Prostate gland (tissue), 2 donors: ENCODE measurements at places on chromosomes 5 and 9.

GRCh38 chr9:70060148-70060882, 16.7 kb downstream of the MAMDC2 start:
- DNase-seq: no peak

DNA sequence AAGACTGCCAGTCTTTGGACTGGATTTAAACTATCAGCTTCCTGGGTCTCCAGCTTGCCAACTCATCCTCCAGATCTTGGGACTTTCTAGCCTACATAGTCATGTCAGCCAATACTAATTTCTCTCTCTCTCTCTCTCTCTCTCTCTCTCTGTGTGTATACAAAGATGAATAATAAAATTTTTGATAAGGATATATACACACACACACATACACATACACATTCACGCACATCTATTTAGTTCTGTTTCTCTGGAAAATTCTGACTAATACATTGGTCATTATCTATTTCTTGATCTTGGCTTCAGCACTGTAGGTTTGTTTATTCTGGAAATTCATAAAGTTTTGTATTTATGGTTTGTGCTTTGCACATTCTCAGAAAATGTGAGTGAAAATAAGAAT, 1606.2 kb upstream of the NUDT12 start:
- no peak for DNase-seq

GRCh38 chr9:134887219-134887618, 6.6 kb downstream of the FCN2 start:
- DNase-seq: no peak

DNA sequence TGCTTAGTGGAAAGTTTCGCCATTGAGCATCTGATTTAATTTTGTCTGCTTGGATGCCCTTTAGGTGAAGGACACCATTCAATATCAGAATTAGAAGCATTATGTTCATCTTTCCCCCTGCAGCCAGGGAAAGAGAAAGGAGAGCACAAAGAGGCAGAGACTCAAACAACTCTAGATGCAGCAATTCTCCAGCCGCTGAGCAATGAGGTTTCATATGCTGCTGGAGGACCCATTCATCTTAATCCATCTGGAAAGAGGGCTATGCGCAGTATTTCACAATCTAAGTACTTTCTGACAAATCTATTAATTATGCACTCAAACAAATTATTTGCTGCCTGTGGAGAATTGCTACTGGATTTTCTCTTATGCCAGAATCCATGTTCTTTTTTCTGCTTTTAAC, 527.0 kb upstream of the TUSC1 start:
- DNase-seq: no peak

GRCh38 chr9:84845956-84846900, 176.7 kb downstream of the NTRK2 start:
- no peak for DNase-seq

DNA sequence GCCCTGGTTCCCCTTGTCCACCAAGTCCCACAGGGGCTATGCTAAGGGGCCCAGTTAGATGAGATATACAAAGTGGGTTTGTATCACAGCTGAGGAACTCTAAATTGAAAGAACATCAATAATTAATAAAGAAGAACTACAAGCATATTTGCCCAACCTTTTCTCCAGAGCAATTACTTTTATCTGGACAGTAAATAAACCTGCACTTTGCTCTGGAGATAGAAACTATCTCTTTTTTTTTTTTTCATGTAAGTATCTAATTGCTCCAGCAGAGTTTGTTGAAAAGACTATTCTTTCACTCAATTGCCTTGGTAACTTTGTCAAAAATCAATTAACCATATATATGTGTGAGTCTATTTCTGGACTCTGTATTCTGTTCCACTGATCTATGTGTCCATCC, 6.0 kb upstream of the CDKN2AIPNL start:
- DNase-seq: no peak

DNA sequence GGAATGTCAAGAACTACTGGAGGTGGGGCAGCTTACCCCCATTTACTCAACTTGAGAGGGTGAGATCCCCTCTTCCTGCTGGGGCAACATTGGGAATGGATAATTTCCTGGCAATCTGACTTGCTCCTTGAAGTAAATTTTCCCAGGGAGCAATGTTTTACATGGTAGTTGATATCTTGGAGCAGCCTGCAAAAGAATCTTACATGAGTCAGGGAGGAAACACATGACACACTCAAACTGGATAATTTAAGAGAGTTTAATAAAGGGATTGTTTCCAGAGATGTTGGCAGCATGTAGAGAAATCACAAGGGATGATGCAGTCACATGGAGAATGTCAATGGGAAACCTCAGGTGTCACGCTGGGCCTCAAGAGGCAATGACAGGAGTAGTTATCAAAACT, 212.5 kb downstream of the GAS1 start:
- no peak for DNase-seq

- DNase-seq: no peak
These were observed 25.6 kb downstream of the PDE8B start for GRCh38 chr5:77235846-77236721.

- no peak for DNase-seq
These were observed 46.3 kb downstream of the NNT start for GRCh38 chr5:43649256-43649655.

- no peak for DNase-seq
These were observed 50.2 kb upstream of the SLC44A1 start for GRCh38 chr9:105194234-105194633.

DNA sequence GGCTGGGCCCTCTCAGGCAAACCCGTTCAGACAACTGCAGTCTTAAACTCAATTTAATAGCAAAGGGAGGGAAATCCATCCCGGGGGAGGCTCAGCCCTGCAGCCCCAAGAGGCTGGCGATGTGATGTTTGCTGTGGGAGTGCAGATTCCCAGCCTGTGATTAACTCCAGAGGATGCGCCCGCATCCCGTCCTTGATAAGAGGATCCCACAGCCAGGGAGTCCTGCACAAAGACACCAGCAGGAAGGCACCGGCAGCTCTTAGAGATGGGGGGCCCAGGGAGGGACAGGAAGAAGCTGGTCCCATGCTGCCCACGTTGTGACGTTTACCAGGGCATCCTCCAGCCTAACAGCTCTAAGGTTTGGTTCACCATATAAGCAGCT, 64.7 kb downstream of the MRPL36 start:
- DNase-seq: no peak

DNA sequence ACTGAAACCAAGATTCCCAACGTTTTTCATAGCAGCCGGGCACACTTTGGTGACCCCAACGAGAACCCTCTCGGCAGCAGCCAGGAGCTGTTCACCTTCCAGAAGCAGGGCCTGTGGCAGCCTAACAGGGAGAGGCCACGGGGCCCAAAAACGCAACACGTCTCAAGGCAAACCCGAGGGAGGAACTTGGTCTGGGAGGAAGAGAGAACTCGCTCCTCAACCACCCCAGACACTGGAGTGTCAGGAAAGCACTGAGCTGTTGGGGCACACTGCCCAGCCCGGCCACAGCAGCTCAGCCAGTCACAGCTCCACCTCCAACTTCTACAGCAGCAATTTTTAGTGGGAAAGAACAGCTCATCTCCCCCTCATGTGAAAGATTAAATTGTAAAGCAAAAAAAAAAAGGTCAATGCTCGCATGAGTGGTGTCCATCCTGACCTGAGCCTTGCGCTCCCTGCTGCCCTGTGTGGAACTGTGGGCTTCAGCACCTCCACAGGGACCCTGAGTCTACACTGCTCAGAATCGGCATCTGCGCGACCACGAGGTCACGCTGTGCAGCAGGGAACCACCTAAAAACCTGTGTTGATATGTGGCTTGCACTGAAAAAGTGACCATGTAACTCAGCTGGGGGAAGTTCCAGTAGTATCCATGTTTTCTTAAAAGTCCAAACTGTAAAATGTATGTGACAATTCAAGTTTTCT, 55.0 kb downstream of the IPPK start:
- no peak for DNase-seq

GRCh38 chr5:104305602-104306001, 743.0 kb upstream of the NUDT12 start:
- DNase-seq: no peak

- no peak for DNase-seq
These were observed 400.0 kb downstream of the DEPDC1B start for GRCh38 chr5:60299944-60300343.

DNA sequence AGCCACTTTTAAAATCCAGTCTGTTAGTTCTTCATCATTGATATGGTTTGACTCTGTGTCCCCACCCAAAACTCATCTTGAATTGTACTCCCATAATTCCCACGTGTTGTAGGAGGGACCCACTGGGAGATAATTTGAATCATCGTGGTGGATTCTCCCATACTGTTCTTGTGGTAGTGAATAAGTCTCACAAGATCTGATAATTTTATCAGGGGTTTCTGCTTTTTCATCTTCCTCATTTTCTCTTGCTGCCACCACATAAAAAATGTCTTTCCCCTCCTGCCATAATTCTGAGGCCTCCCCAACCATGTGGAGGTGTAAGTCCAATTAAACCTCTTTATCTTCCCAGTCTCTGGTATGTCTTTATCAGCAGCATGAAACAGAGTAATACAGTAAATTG, 26.9 kb upstream of the SH3TC2 start:
- no peak for DNase-seq

- no peak for DNase-seq
These were observed 74.7 kb downstream of the PTTG1 start for GRCh38 chr5:160496334-160496733.

GRCh38 chr5:160260006-160260775, 30.9 kb downstream of the FABP6 start:
- no peak for DNase-seq

GRCh38 chr5:167155387-167156005, 1135.9 kb upstream of the WWC1 start:
- no peak for DNase-seq

GRCh38 chr9:116701940-116702642, 15.0 kb downstream of the TRIM32 start:
- no peak for DNase-seq

- no peak for DNase-seq
These were observed 99.5 kb downstream of the PAX5 start for GRCh38 chr9:36934478-36935065.

- DNase-seq: no peak
These were observed 192.5 kb upstream of the RORB start for GRCh38 chr9:74304598-74304997.

- no peak for DNase-seq
These were observed 35.8 kb downstream of the PIK3R1 start for GRCh38 chr5:68251386-68251785.

- DNase-seq: peak; percentile 39
These were observed 122.9 kb upstream of the DAB2 start for GRCh38 chr5:39547553-39548154.

GRCh38 chr5:59102437-59102836, 519.6 kb downstream of the RAB3C start:
- no peak for DNase-seq

DNA sequence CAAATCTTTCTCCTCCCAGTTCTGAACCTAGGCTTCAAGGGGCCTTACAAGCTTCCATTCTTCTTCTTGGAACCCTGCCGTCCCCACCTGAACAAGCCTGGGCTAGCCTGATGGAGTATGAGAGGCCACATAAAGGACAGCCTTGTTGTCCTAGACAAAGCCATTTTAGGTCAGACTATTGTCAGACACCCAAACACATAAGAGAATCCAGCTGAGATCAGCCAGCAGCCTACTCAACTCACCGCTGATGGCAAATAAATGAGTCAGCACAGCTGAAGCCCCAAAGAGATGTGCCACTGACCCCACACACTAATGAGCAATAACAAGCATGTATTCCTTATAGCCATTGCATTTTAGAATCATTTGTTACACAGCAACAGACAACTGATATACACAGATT, 33.8 kb downstream of the SVEP1 start:
- DNase-seq: no peak

DNA sequence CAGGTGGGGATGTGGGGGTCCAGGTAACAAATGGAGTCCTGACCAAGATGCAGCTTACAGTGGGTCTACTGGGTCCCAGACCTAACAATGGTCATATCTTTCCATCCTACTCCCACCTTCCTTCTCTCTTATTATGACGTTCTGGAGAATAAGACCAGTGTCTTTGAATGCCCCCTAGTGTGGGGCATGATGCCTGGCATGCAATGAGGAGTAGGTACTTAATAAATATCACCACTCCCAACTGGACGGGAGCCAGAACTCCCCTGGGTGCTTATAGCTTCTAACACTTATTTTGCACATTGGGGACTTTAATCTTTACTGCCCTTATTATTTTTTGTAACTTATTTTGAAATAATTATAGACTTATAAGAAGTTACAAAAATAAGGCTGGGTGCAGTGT, 98.2 kb downstream of the NDFIP1 start:
- DNase-seq: no peak

- DNase-seq: no peak
These were observed 52.8 kb upstream of the EGFL7 start for GRCh38 chr9:136609838-136610311.

- no peak for DNase-seq
These were observed 1.1 kb downstream of the EIF4E1B start for GRCh38 chr5:176631383-176632200.

DNA sequence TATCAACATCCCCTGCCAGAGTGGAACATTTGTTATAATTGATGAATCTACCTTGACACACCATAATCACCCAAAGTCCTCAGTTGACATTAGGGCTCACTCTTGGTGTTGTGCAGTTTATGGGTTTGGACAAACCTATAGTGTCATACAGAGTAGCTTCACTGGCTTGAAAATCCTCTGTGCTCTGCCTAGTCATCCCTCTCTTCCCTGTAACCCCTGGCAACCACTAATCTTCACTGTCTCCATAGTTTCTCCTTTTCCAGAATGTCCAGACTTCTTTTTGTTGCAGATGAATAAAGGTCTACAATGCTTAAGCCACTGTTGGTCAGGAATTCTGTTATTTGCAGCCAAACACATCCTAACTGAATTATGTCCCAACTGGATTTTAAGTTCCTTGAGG, 22.5 kb upstream of the SUB1 start:
- no peak for DNase-seq

- DNase-seq: no peak
These were observed 498.8 kb downstream of the ARHGEF28 start for GRCh38 chr5:74124826-74125225.

GRCh38 chr9:86340356-86341006, 13.7 kb downstream of the TUT7 start:
- DNase-seq: no peak

GRCh38 chr5:14405706-14406553, 175.7 kb upstream of the OTULINL start:
- DNase-seq: no peak

- DNase-seq: no peak
These were observed 4.4 kb downstream of the RC3H2 start for GRCh38 chr9:122900791-122901190.

- DNase-seq: no peak
These were observed 7.2 kb upstream of the TARS1 start for GRCh38 chr5:33433303-33434240.

DNA sequence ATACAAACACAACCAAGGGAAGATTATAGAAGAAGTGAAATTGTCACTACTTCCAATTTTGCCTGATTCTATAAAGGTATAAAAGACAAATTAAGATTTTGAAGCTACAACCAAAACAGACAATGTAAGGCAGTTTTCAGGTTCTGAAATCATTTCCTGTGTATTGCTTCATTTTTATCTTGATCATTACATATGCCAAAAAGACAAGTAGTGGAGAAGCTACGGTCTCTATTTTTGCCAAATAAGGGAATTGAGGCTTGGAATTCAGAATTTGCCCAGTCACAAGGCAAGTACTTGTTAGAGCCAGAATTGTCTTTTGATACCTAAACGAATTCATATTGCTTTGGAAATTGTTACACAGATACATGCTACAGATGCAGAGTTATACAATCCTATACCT, 20.6 kb downstream of the EDIL3 start:
- no peak for DNase-seq
